RPMI7951 (cell line): ENCODE measurements at places on chromosomes 2 and 18. TPM values are rescaled to one million over a fixed set of nuclear protein-coding genes. Genes with fewer than 3 reads are reported as not detected.
A peak's percentile ranks its signal among the peaks of the same experiment; 100 is the strongest.

PLB1 gene
- 0.12 and 1.6 TPM in 2 replicates for total RNA-seq

- no peak for DNase-seq
These were observed 6.9 kb upstream of the KYNU start for GRCh38 chr2:142870526-142870925.

MAP3K19 gene
- not detected in 2 replicates for total RNA-seq

DNA sequence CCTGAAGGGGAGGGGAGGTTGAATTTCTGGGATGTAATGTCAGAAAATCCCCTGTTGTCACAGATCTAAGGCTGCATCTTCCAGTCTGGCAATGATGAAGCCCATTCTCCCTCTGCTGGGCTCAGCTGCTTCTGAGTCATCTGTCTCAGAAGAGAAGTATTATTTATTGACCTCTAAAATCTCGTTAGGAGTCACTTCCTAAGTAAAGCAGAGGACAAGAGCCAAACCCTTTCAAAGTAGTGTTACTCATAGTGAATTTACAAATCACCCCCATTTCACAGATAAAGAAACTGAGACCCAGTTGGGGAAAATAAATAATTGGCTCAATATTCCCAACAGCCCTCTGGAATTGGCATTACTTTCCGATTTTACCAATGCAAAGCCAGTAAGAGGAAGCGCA lies 167.3 kb upstream of the SKOR2 start:
- peak; percentile 2 for DNase-seq

GRCh38 chr2:154226931-154227330 lies 355.2 kb downstream of the GALNT13 start:
- DNase-seq, result no peak

- no peak for DNase-seq
These were observed 73.2 kb downstream of the ITSN2 start for GRCh38 chr2:24287171-24287570.

- DNase-seq, result no peak
These were observed 69.9 kb upstream of the MMADHC start for GRCh38 chr2:149657401-149658040.

LYPD6B gene
- 21.6 and 25.9 TPM in 2 replicates for total RNA-seq

DNA sequence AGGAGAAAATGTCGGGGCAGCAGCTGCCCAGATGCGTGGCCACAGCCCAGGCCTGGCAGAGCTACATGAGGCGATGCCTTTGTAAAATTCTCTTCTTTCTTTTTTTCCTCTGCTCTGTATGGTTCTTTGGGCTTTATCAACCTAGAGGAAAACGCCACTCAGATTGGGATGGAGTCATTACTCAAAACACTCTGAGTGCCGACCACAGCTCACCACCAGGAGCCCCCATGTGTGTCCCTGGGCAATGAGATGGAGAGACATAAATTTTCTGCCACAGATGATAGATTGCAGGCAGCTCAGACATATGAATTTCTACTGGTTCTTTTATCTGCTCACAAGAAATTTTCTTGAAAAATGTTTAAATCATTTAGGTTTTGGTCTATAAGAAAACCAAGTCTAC lies 56.0 kb downstream of the PARD6G start:
- no peak for DNase-seq

DNA sequence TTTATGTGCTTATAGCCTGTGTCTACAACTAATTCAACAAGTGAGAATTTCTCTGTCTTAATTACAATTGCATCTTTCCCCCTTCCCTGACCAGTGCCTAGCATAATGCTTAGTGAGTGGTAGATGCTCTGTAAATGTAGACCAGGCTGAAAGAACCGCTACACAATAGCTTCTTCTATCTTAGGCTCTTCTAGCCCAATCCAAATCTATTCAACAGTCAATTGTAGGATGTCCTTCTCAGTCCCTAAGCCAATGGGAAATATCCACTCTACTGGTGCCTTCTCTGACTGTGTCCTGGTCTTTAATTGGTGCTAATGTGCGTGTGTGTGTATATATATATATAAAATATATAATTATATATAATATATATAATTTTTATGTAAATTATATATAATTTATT lies 34.1 kb upstream of the GCC2 start:
- DNase-seq, result no peak

CAPG gene
- total RNA-seq, result 5.2 and 8.5 TPM in 2 replicates

DNA sequence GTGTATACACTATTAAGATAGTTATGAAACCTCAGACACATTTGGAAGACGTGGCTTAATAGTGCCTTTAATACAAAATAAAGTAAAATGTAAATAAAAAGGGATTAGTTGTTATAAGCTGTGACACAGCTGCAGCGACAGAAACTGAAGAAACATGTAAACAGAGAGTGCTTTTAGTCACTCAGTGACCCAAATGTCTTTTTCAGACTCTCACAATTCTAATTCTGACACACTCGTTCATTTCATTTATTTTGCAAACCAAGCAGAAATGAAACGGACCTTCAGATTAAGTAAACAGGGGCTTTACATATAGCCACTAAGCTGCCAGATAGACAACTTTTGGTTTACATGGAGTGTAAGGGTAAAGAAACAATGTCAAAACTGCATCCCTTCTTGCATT lies 181.0 kb upstream of the ETAA1 start:
- DNase-seq, result no peak

DNA sequence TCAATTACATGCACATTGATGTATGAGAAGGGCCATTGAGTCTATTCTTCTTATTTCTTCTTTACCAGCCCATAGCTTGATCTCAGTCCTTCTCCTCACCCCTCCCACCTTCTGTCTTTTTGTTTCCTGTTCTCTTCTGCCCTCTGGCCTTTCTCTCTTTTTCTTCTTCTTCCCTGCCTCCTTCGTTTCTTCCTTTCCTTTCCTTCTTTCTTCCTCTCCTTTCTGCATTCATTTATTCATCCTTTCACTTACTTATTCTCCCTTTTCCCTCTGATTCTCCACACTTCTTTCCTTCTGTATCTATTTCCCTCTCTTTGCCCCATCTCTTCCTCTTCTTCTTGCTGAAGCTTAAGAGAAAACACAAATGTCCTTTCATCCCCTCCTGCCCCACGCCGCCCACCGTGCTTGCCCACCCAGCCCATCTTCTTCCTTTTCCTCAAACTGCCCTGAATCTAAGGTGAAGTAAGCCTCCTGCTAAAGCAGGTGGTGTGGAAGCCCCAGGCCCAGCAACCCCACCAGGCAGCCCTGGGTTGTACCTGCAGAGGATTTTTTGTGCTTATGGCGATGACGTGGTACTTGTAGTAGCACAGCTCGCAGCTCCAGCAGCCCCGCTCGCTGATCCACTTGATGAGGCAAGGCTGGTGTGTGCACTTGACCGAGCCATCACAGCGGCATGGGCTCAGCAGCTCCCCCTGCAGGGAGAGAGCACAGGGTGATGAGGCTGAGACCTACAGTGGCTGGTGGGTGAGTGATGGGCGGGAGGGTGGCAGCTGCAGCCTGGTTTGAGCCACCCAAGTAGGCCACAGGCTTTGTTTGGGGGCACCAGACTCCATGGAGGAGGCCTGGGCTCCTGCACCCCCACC lies 89.0 kb downstream of the MARCHF4 start:
- no peak for DNase-seq

DNA sequence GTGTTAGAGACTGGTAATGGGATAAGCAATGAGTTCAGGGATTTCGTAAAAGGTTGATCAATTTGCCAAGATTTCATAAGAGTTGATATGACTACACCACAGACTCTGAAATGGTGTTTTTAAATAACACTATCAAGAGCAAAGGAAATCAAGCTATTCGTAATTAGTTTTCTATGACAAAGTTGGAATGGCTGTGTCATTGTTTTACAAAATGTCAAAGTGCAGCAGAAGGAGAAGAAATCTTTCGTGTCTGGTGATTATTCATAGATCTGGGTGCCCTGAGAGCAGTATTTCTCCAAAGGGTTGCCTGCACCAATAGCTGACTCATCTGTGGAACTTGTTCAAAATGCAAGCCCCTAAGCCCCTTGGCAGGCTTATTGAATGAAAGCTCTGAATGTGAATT lies 70.1 kb downstream of the NABP1 start:
- DNase-seq, result no peak

GRCh38 chr2:96926236-96926635 lies 56.4 kb upstream of the SEMA4C start:
- DNase-seq, result no peak

DNA sequence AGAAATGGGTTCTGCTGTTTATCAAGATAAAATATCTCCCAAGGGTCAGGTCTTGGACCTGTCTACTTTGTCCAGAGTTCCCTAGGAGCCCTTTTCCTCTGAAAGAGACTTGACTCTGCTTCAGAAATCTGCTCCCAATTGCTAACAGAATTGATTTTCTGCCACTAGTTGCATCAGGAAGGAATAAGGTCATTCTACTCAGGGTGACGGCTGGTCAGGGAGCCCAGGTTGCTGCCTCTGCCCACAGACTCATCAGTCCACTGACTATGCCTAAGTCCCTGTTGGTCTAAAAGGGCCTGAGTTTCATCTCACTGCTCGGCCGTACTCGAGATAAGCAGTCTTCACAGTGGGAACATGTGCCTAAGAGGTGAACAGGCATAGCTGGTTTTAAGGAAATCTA lies 61.2 kb downstream of the EVA1A start:
- no peak for DNase-seq

DNA sequence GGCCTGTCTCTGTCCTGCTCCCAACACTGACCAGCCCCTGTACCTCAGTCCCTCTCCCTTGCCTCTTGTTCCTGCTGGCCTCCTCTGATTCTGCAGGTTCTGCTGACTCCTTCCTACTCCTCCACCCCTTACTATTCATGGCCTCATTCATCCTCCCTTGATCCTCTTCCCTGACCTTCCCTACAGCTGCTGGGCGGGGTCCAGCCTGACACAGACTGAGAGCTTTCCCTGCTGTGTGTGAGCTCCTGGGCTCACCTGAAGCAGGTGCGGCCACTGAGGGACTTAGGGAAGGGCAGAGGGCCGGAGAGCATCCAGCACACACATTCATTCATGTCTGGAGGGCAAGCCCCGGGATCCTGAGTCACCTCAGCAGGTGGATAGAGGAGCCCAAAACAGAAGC lies 185.6 kb downstream of the CTIF start:
- DNase-seq, result no peak

GRCh38 chr2:182432051-182432450 lies 5.2 kb upstream of the PDE1A start:
- DNase-seq, result no peak

- no peak for DNase-seq
These were observed 3.3 kb upstream of the WDR75 start for GRCh38 chr2:189437926-189438325.

GRCh38 chr2:108889907-108890306 lies 99.1 kb downstream of the EDAR start:
- no peak for DNase-seq

GRCh38 chr18:48769006-48769636 lies 181.6 kb downstream of the SMAD7 start:
- DNase-seq, result no peak

SLC66A3 gene
- total RNA-seq, result 34.5 and 41.3 TPM in 2 replicates

DLX1 gene
- 7.8 and 8.8 TPM in 2 replicates for total RNA-seq

SERPINB7 gene
- total RNA-seq, result 10.0 and 13.1 TPM in 2 replicates

LYPD6 gene
- 16.1 and 19.5 TPM in 2 replicates for total RNA-seq

- no peak for DNase-seq
These were observed 181.3 kb upstream of the HAAO start for GRCh38 chr2:42973726-42974125.

GRCh38 chr2:155841442-155841841 lies 491.1 kb downstream of the NR4A2 start:
- DNase-seq, result no peak

- peak; percentile 88 for DNase-seq
These were observed 226.9 kb downstream of the VAPA start for GRCh38 chr18:10140461-10141282.

PAIP2B gene
- total RNA-seq, result 0.48 and 0.49 TPM in 2 replicates

DNA sequence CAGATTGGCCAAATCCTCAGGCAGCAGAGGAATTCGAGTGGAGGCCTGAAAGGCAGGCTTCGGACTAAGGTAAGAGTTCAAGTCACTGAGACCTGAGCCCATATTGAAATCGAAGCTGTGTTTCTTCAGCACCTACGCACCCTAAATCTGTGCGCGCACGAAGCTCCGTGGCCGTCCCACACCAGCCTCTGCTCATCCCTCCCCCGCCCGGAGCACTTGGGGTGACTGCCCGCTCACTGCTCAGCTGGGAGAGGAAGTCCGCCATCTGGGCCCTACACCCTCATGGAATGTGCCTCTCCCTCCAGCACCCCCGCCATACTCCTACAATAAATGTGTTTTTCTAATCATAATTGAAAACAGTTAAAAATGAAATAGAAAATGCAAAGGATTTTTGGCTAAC lies 734.5 kb downstream of the GALR1 start:
- DNase-seq, result no peak

GPR45 gene
- not detected in 2 replicates for total RNA-seq

GRCh38 chr18:72375618-72376017 lies 168.5 kb downstream of the CBLN2 start:
- DNase-seq, result peak; percentile 55

DNA sequence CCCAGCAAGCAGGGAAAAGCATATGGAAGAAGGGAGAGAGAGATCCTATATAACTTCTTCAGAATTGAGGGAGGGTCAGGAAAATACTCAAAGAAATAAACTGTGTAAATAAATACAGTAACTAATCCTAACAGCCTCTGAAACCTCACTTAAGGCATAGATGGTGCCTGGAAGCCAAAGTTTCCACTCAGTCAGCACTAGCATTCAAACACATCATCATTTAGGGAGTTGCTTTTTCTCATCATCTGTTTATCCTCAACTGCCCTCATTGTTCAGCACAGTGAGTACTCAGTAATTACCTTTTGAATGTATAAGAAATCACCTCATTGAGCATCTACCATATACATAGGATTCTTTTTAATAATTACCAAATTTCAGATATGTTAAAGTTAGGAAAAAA lies 262.9 kb downstream of the C1D start:
- no peak for DNase-seq

DNA sequence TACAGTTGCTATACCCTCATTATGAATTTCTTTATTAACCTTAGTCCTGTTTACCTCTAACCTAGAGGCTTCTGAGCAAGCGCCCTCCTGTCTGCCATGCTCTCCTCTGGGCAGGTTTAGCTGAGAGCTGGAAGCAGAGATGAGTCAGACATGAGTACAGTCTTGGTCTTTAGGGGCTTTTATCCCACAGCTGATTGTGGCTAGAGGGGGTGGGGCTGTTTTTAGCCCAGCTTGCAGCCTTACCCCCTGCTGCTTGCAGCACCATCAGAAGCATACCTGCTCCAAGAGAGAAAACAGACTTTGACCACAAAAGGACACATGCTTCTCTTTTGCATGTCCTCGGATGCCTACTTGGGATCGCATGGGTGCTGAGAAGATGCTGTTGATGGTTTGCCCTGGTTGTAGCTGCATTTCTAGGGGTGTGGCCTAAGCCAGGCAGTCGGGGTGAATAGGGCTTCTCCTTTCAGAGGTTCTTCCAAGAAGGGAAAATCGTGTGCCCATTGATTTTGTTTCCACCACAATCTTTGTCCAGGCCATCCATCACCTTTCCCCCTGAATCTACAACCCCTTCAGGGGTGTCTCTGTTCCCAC lies 115.0 kb upstream of the LGALSL start:
- DNase-seq, result peak; percentile 11

GRCh38 chr2:75896779-75897366 lies 186.2 kb upstream of the GCFC2 start:
- peak; percentile 2 for DNase-seq

GRCh38 chr2:201396595-201396994 lies 39.5 kb upstream of the FLACC1 start:
- DNase-seq, result no peak
